Renal pelvis (tissue), 12 donors: ENCODE measurements at places on chromosomes 2 and 18. TPM values are rescaled to one million over a fixed set of nuclear protein-coding genes. Genes with fewer than 3 reads are reported as not detected.

The PPP4R3B gene
- polyA plus RNA-seq, result 75.5 TPM

The ATP6V1B1 gene
- polyA plus RNA-seq, result 78.6 TPM

DNA sequence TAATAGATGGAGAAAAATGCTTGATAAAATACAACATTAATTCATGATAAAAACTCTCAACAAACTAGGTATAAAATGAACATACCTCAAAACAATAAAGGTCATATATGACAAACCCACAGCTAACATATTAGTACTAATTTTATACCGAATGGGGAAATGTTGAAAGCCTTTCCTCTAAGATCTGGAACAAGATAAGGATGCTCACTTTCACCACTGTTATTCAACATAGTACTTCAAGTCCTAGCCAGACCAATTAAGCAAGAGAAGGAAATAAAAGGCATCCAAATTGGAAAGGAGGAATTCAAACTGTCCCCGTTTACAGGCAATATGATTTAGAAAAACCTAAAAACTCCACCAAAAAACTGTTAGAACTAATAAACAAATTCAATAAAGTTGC is 61.5 kb upstream of the CTIF start:
- no peak for DNase-seq

GRCh38 chr2:105776560-105776928 is 31.8 kb downstream of the NCK2 start:
- DNase-seq, result no peak

DNA sequence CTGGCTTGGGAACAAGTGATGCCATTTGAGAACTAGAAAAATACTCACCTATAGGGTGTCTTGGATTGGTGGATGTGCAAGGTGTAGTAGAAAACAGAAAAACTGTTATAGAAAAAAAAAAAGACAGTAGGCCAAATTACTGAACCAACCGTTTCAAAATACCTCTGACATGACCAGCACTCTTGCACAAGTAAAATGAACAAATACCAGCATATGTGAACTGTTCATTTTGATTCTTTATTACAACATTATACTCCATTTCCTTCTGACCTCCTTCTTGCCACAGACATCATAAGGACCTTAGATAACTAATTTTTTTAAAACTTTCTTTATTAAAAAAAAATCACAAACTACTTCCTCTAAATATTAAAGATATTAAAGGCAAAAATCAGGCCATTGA is 125.5 kb downstream of the ATAD2B start:
- no peak for DNase-seq

- DNase-seq, result no peak
These were observed 222.6 kb downstream of the INSIG2 start for GRCh38 chr2:118310681-118311429.

DNA sequence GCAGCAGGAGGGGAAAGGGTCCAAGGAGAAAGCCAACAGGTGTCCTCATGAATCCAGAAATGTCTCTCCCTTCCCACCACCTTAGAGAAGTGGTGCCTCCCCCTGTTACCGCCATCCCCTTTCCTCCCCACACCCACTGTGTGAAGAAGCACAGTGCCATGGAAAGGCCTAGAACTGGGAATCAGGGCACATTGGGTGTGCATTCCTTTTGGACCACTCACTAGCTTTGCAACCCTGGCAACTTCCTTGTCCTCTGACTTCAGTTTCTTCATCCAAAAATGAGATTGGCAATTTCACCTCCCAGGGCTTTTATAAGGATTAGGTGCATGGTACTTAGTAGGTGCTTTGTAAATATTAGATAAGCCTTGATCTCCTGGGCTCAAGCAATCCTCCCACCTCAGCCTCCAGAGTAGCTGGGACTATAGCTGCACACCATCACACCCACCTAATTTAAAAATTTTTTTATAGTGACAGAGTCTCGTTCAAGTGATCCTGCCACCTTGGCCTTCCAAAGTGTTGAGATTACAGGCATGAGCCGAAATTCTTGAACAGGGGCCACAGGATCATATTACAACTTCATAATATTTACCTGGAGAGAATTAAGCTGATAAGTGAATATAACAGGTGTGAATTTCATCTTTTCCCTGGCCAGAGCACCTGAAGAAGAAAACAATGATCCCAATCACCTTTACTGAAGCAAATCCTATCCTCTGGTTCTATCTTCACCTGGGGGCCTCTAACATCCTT is 97.9 kb upstream of the TAF1B start:
- no peak for DNase-seq

- DNase-seq, result no peak
These were observed 442.8 kb upstream of the SYT4 start for GRCh38 chr18:43720041-43720440.

- DNase-seq, result no peak
These were observed 287.0 kb upstream of the SLC14A2 start for GRCh38 chr18:45328296-45328695.

DNA sequence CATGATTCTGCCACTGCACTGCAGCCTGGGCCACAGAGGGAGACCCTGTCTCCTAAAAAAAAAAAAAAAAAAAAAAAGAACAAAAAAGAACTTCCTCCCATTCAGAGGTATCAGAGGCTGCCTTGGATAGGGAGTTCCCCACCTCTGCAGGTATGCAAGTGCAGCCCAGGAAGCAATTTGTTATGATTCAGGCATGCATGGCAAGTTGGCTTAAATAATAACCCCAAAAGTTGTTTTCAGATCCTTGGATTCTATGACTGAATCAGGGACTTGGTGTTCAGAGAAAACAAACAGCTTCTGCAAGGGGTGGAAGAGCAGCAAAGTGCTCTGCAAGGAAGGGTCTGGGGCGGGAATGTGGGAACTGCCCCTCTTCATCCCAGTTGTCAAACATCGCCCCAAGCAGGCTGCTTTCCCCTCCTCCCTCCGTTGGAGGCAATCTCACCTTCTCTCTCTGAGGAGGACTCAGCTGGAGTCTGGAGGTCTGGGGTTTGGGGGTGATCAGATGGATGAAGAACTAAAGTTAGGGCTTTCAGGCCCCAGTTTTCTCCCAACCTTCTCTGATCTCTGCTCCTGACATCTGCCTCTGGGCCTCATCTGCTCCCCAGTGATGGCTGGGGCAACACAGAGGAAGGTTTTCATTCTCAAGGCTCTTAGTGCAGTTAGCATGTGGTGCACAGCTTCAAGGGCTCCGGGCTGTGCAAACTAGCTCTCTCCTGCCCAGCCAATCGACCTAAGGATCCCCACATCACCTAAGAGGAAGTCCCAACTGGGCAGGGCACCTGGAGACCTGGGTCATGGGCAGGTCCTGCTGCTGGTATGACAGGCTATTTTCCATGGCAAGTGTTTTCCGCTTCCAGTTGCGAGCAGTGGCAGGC is 3.5 kb upstream of the GDF7 start:
- DNase-seq, result no peak

GRCh38 chr2:55511508-55512124 is 7.9 kb upstream of the CFAP36 start:
- DNase-seq, result peak; percentile 31

- no peak for DNase-seq
These were observed 499.6 kb upstream of the HS6ST1 start for GRCh38 chr2:128818248-128818647.

DNA sequence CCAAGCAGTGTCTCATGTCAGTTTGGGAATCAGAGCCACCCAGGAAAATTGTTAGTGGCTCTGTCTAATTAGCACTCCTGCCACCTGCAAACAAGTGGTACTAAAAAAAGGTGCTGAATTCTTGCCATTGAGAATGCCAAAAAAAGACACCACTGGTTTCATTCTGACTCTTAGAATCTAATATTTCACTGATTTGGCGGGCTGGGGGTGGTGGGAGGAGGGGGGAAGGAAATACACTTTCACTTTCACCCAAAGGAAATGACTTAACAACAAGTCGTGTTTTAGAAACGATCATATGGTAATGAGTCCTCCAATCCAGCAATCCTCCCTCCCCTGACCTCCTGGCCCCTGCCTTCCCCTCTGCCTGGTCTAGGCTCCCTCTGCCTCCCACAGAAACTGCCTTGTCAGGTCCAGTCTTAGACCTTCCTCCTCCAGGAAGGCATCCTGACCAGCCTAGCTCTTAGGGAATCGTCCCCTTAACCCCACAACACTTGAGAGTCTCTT is 4.4 kb upstream of the KLHL29 start:
- no peak for DNase-seq

- DNase-seq, result no peak
These were observed 250.9 kb upstream of the SP5 start for GRCh38 chr2:170464268-170464667.
